ENCODE measurements at places on chromosomes 6 and 20. TPM values are rescaled to one million over a fixed set of nuclear protein-coding genes. Genes with fewer than 3 reads are reported as not detected.

The MRPS10 gene
- polyA plus RNA-seq: 37.3 TPM

The TMC2 gene
- polyA plus RNA-seq: 0.07 TPM

The DACT2 gene
- polyA plus RNA-seq: 0.27 TPM

GRCh38 chr6:169577236-169577635 is 124.6 kb downstream of the WDR27 start:
- H3K4me3 ChIP-seq: no peak overlapping the region
- no peaks in the 10 kb centered on the region for H3K27me3 ChIP-seq
- H3K27ac ChIP-seq: no peak overlapping the region
- H3K36me3 ChIP-seq: no peaks in the 10 kb centered on the region
- no peak for DNase-seq

Measured in ovary (tissue), 10 donors.